ENCODE measurements at places on chromosomes 11 and 22. TPM values are rescaled to one million over a fixed set of nuclear protein-coding genes. Genes with fewer than 3 reads are reported as not detected.

DNA sequence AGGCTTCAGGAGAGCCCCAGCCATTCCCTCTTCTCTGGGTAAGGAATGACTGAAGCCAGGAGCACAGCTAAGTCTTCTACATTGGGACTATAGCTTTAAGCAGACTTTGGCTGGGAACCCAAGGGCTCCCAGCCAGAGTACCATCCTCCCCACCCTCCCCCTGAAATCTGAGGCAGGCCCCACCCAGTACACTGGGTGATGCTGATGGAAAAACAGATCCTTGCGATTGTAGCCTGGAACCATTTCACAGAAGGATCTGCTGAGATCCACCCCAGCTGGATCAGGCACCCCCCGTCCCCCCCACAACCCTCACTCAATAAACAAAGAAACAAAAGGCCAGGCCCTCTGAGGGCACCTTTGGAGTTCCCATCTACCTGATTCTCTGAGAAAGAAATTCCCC is 39.8 kb downstream of the IL18BP start:
- peak overlapping the region; percentile 27 for H3K27ac ChIP-seq
- peaks cover 22% of the 10 kb centered on the region for H3K36me3 ChIP-seq
- H3K4me3 ChIP-seq: no peak overlapping the region
- peaks cover 20% of the 10 kb centered on the region for H3K4me1 ChIP-seq
- no peak for DNase-seq

DNA sequence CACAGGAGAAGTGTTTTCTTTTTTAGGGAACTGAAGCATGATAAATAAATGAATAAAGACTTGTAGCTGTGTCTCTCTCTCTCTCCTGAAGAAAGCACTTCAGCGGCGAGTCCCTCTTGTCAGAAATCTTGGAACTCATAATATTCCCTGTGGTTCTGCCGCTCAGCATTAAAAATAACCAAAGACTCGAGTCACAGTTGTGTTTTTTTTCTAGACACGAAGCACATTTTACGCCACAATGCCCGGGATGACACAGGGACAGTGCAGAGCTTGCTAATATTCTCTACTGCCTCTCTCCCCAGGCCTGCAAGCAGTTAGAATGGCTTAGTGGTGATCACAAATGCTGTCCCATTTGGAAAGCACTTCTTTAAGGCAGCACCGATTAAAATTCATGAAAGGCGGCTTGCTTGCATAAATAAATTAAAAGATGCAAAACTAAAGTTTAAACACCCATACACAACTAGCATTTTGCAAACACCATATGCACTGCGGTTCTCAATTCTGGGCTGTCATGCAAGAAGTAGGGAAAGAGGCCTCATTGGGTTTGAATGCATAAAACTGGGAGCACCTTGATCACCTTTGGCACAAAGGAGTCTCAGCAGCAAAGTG is 597.4 kb downstream of the SOX6 start:
- H3K4me1 ChIP-seq: no peaks in the 10 kb centered on the region
- H3K36me3 ChIP-seq: no peaks in the 10 kb centered on the region
- DNase-seq: no peak

DNA sequence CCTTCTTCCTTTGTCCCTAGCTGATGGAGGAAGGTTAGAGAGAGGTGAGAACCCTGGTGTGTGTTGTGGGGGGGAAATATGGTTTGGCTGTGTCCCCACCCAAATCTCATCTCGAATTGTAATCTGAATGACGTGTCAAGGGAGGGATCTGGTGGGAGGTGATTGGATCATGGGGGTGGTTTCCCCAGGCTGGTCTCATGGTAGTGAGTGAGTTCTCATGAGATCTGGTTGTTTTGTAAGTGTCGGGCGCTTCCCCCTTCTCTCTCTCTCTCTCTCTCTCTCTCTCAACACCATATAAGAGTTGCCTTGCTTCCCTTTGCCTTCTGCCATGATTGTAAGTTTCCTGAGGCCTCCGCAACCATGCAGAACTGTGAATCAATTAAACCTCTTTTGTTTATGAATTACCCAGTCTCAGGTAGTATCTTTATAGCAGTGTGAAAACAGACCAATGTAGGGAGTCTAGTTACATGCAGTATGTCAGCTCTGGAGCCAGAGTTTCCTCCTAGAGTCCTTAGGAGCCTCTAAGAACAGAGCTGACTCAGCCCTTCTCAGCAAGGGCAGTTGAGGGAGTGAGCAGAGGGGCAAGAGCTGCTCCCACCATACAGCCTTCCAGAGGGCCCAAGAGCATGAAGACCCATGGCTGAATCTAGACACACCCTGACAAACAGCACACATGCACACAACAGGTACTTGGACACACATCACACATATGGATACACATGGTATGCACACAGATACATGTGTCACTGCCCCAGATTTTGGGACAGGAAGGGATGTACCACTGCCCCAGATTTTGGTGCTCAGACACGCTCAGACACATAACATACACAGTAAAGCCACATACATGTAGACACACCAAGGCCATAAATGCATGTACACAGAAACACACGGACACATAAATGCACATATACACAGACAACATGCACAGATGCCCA is 12.9 kb upstream of the LRRC32 start:
- no peak overlapping the region for H3K4me3 ChIP-seq
- DNase-seq: no peak
- no peaks in the 10 kb centered on the region for H3K36me3 ChIP-seq
- no peak overlapping the region for H3K27ac ChIP-seq

DNA sequence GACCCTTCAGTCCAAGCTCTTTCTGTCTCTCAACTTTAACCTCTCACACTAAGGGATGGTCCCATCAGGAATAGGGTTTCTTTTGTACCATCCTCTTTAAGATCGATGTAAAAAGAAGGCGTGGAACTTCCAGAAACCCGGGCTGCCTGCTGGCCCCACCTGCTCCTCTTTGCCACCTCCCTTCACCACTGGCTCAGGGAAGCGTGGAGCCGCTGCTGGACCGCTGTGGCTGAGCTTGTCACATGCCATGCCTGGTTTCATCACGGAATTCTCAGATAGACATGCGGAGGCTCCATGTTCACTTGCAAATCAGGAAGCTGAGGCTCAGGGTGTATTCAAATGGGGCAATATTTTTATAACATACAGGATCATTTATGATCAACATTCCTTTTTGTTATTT is 399.7 kb downstream of the BRD1 start:
- no peak overlapping the region for H3K27ac ChIP-seq
- H3K4me1 ChIP-seq: no peaks in the 10 kb centered on the region
- no peaks in the 10 kb centered on the region for H3K27me3 ChIP-seq

Gene OR52I2
- not detected for total RNA-seq

Gene FOLH1
- 1.6 TPM for total RNA-seq
